ENCODE measurements at places on chromosomes 1 and 21.

DNA sequence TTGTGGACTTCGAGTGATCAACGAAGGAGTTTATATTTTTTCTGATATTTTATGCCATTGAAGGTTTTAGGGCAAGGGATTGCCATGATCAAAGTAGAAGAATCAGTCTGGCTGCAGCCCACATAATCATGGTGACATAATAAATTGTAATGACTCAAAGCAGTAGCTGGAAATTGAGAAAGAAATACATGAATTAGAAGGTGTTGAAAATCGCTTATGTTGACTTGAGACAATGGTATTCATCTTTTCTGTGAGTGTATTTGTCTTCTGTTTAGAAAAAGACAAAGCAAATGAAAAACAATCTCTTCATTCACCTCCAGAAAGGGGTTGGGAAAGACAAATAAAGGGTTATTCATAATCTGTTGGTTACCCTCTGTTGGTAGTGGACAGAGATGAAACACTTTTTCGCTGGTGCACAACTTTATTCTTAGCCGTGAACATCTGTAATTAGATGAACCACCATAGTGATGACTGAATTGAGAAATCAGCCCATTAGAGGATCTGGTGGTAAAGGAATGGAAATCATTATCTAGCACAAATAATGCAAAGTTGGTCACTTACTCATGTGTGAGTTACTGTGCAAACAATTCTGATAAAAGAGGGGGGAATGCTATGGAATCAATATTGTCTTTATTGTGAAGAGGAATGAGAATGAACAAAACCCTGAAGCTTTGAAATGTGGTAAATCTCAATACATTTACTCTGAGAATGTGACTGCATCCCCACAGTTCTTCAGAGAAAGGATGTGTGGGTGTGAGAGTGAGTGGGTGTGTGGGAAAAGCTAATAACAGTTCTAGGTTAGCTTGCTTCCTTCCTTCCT, 121.8 kb downstream of the NTNG1 start:
- DNase-seq: no peak

GRCh38 chr1:106608841-106609240, 447.6 kb upstream of the PRMT6 start:
- no peak for DNase-seq

DNA sequence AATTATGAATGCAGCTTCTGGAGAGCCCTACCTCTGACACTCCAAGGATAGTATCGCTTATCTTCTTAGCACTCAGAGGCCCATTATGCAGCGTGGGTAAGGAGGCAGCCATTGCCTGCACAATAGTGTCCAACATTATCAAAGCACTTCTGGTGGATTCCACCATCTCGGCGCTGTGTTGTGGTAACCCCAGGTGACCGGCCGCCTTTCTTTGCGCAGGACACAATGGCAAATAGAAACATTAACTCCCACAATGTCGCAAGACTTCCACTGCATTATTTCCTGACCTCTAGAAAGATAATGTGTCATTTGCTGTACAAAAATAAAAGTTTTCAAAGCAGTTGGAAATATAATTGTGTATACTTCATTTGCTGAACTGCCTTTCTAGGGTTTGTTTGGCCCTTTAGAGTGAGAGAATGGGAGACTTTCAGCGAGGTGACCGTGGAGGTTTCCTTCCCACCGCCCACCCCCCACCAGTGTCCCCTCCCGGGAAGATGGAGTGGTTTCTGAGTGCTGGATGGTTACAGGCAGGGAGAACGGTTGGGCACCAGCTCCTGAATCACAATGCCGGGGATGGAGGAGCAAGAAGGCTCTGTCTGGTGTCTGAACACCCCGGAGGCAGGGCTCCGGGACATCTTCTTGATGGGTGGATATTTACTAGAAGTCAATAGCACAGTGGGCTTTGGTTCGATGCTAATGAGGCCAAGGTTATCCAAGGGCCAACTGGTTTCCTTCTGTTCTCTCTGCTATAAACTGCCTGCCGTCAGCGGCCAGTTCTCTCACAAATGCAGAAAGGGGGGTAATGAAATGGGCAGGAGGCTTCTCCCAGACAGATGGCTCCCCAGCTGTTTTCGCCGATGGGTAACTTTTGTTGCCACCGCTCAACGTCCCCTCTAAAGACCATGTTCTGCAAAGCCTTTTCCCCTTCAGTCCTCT, 215.4 kb upstream of the PROX1 start:
- no peak for DNase-seq

- DNase-seq: no peak
These were observed 28.4 kb downstream of the ELF3 start for GRCh38 chr1:202038688-202039346.

DNA sequence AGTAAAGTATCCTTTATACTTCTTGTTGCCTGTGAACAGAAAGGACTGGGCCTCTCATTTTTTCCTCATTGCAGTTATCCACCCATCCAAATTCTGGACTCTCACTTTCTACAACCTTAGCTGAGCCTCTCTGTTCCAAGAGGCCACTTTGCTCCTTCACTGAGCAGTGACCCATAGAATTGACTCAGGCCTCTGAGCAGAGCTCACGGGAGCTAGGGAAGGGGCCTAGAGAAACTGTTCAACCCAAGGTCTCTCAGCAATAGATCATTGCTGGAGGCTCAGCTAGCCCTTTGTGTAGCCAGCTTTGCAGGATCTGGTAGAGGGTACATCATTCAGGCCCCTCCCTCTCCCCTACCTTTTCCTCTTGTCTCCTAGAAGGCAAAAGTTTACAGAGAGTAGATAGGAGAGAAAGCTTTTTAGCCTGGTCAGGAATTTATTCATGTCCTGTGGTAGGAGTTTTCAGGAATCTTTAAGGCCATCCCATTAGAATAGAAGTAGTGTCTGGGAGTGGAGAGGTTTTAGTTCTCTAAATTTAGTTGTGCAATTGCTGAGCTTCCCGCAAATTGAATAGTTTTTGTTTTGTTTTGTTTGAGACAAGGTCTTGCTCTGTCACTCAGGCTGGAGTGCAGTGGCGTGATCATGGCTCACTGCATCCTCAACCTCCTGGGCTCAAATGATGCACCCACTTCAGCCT, 6.7 kb downstream of the INTS3 start:
- no peak for DNase-seq

- DNase-seq: no peak
These were observed 5.3 kb downstream of the RXFP4 start for GRCh38 chr1:155946633-155947219.

DNA sequence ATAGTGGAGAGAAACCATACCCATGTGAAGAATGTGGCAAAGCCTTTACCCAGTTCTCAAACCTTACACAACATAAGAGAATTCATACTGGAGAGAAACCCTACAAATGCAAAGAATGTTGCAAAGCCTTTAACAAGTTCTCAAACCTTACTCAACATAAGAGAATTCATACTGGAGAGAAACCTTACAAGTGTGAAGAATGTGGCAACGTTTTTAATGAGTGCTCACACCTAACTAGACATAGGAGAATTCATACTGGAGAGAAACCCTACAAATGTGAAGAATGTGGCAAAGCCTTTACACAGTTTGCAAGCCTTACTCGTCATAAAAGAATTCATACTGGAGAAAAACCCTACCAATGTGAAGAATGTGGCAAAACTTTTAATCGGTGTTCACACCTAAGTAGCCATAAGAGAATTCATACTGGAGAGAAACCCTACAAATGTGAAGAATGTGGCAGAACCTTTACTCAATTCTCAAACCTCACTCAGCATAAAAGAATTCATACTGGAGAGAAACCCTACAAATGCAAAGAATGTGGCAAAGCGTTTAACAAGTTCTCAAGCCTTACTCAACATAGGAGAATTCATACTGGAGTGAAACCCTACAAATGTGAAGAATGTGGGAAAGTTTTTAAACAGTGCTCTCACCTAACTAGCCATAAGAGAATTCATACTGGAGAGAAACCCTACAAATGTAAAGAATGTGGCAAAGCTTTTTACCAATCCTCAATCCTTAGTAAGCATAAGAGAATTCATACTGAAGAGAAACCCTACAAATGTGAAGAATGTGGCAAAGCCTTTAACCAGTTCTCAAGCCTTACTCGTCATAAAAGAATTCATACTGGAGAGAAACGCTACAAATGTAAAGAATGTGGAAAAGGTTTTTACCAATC, 80.0 kb downstream of the JMJD4 start:
- no peak for DNase-seq

All from stimulated activated CD8-positive, alpha-beta memory T cell treated with anti-CD3 and anti-CD28 coated beads, Interleukin-4, amount 100 ng/mL, for 4 hours (primary cell).